GM12878 (cell line): ENCODE measurements at places on chromosomes 16 and 17. TPM values are rescaled to one million over a fixed set of nuclear protein-coding genes. Genes with fewer than 3 reads are reported as not detected.
A peak's percentile ranks its signal among the peaks of the same experiment; 100 is the strongest.

DNA sequence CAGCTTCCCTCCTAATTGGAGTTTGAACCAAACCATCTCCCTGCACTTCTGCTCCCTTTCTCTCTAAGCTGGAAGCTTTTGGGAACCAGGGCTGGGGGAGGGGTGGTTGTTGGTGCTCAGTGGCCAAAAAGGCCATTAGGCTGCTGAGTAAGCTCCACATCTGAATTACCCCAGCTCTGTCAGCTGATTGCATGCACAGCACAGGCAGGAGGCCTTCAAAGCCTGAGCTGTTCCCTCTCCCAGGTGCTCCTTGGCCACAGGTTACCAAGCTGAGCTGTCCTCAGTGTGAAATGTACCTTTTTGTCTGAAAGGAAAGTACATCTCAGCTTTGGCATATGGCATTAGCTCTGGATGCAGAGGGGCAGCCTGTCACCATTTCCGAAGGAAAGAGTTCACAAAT, 6.2 kb upstream of the TBKBP1 start:
- no peak for DNase-seq

- no peak for DNase-seq
Measured at GRCh38 chr17:41892021-41892376, 26.8 kb downstream of the ACLY start.

The C17orf100 gene
- total RNA-seq: 2.1 and 3.2 TPM in 2 replicates

DNA sequence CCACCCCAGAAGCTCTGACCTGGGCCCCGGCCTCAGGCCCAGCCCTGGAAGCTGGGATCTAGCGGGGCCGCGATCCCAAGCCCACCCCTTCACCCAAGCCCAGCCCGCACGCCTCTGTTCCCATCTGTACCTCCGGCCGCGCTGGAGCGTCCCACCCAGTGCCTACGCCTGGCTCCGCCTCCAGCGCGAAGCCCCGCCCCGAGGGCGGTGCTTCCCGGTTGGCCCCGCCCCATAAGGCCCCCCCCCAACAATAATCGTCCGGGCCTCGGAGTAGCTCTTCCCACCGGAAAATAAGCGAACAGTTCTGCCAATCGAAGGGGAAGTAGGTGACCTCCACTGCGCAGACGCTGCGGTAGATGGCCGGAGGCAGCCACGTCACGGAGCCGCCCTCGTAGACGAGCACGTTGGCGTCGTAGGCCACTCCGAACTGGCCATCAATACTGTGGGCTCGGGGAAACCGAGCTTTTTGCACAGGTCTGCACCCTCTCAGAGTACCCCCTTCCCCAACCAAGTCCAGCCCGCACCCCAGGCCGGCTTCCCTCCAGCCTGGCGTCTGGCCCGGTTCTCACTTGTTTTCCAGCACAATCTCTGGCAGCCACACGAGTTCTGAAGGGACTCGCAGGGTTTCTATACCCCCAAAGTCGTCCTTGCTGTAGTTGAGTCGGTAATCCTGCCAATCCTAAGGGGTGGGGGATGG, 1.1 kb downstream of the CHRNE start:
- DNase-seq: no peak

The IRX5 gene
- not detected in 2 replicates for total RNA-seq

GRCh38 chr17:18992454-18993130, 12.0 kb downstream of the FAM83G start:
- DNase-seq: peak; percentile 38

GRCh38 chr17:58232707-58233156, 5.7 kb upstream of the LPO start:
- peak; percentile 87 for DNase-seq

- no peak for DNase-seq
Measured at GRCh38 chr17:45231481-45232116, 9.9 kb downstream of the FMNL1 start.

The TEFM gene
- 13.3 and 15.7 TPM in 2 replicates for total RNA-seq

The SYNGR2 gene
- 291 and 310 TPM in 2 replicates for total RNA-seq

DNA sequence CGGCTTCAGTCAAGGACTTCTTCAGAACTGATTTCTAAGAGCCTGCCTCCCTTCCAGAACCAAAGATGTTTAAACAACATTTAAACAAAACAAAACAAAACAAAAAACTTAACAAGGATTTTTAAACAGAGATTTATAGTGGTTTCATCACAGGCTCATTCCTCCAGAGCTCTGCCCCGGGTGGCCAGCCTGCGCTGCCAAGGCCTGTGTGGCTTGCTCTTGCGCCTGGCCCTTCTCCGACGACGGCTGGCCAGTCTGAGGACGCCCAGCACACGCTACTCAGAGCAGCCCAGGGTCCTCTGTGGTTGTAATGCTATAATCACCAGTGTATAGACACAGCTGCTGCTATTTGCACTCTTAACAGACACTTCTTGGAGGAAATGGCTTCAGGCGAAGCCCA, 307.2 kb upstream of the MYOCD start:
- no peak for DNase-seq

- DNase-seq: no peak
Measured at GRCh38 chr17:82018152-82018988, 4.3 kb downstream of the CENPX start.

The MMP25 gene
- total RNA-seq: 0.31 and 0.35 TPM in 2 replicates

The PIRT gene
- total RNA-seq: not detected in 2 replicates

- no peak for DNase-seq
Measured at GRCh38 chr16:75416904-75417565, 16.3 kb downstream of the CFDP1 start.

DNA sequence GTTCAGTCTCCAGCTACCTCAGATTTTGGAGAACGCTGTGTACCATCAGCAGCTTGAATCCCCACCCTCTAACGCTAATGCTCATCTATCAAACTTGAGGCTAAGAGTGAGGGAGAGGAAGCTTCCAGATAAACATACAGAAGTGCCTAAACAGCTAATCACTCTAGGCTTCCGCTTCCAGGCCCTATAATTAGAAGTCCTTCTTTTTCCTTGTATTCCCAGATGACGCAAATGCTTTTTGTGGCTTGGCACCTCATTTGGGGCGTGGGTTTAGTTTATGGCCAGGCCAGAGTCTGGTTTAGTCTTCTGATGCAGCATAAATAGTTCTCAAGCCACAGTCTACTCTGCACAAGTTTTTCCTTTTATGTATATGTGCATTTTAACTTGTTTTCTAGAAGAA, 263.4 kb downstream of the BCAS3 start:
- no peak for DNase-seq

The SEC14L5 gene
- total RNA-seq: not detected in 2 replicates

- DNase-seq: no peak
Measured at GRCh38 chr16:87844120-87844733, 25.1 kb downstream of the SLC7A5 start.

The BAIAP3 gene
- 0.56 and 0.58 TPM in 2 replicates for total RNA-seq

DNA sequence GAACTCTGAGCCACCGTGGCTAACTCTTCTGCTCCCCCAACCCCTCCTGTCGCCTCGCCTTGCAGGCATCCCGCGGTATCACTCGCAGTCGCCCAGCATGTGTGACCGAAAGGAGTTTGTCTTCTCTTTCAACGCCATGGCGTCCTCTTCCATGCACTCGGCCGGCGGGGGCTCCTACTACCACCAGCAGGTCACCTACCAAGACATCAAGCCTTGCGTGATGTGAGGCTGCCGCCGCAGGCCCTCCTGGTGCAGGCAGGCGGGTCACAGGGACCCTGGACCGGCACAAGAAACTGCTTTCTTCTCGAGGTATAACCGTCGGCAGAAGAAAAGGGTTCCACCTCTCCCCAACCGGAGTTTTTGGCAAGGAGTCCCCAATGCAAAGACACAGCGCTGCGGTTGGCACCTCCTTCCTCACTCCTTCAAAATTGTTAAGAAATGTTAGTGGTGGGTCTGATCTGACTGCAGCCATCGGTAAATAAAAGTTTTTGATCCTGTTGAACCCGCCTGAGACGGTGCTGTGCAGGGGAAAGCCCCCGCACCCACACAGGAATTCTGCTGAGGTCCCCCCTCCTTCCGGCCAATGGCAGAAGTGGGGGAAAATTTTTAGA, 2.6 kb downstream of the FOXF1 start:
- no peak for DNase-seq

DNA sequence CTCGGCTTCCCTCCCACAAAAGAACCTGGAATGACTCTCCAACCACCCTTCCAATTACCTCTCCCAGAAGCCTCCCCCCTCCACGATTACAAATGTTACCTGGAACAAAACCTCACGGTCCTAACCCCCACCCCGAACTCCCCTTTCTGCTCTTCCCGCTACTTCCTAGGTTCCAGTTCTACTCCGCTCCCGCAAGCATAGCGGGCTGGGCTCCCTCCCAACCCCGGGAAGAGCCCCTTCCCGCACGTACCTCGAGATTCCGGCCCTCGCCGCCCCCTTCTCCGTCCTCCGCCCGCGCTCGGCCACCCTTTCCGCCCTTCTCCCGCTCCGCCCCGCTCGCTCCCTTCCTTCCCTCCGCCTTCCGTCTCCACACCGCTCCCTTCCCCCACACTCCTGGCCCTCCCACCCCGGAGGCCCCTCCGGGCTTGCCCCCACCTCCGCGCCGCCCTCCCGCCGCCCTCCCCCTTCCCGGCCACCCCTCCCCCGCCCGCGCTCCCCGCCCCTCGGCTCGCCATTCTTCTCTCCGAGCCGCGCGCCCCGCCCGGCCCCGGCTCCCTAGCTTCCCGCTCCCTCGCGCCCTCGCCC, 457 bp downstream of the CHTF8 start:
- DNase-seq: peak; percentile 24

DNA sequence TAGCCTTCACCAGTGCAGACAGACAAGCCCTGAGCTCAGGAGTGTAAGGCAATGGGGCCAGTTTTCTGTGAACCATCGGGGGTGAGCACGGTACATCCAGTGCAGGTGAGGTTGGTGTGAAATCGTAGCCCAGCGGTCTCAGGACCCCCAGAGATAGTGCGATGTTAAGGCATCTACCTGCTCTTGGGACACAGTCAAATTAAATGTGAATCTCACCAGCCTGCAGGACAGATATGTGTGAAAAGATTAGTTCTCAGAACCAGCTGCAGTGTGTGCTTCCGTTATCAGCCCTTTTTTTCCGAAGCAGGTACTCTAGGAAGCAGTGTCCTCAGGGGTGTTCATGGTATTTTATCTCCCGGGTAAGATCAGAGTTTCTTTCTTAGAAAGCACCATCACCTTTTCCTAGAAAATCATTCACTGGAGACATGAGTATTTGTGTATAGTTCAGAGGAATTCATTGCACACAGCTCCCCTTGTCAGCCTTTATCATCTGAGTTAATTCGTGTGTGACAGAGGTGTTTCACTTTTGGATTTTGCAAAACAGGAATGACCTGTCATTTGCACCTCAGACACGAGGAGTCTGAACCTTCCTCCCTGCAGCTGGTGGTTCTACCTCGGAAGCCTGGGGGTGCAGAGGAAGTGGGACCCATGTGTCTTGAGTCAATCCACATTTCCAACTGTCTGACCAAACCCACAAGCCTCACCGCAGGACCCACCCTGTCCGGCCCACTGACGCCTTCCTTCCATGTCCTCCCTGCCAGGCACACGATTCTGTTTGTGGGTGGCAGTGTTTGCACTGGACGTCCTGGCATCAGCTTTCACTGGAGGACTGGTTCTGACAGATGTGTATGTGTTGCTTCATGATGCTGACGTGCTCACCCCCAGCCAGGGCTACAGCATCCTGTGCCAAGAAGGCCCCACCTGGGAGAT, 107.8 kb downstream of the CLEC16A start:
- peak; percentile 61 for DNase-seq
